ENCODE measurements at places on chromosomes 16 and 17.
A peak's percentile ranks its signal among the peaks of the same experiment; 100 is the strongest.

DNA sequence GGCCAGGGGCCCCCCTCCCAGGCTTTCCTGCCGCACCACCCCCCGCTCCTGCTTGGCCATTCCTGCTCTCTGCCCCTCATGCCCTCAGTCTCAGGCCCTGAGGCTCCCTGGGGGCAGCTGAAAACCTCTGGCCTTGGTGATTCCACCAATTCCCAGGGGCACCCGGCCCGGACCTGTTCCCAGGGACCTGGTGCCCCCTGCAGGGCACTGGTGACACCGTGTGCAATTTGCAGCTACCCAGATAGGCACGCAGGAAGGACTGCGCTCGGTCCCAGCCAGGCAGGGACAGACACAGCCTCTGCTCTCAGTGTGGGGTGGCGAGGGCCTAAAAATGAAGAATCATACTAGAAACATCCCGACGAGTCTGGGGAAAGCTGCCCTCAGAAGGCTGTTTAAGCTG lies 13.4 kb downstream of the WFDC1 start:
- DNase-seq = no peak

DNA sequence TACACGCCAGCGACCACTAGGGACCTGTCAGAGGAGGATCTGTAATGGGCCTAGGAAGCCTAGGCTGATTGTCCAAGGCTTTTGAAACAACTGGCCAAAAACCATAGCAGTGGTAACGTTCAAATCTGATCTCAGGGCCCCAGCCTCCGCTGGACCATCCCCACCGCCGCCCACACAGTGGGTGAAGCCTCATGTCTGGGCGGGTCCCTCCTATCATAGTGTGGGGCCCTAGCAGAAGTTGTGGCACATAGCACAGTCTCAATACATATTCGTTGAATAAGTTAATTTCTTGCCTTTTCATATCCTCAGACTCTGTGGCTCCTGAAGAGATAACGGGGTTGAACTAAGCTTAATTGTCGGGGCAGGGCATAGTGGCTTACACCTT lies 818 bp downstream of the DPH1 start:
- DNase-seq = no peak

DNA sequence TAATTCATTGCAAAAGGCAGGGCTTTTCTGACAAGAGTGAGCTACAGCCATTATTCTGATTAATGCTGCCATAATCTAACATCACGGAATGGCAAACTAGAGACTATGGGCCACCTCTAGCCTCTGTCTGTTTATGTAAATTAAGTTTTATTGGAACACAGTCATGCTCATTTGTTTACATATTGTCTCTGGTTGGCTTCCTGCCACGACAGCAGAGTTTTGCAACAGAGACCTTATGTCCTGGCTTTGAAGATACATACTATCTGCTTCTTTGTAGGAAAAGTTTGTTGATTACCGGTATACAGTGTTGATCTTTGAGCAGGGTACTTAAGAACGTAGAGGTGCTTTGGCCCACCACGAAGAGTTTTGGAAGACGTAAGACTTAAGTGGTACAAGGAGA lies 715.9 kb upstream of the RBFOX1 start:
- DNase-seq = no peak

- no peak for DNase-seq
Observed at GRCh38 chr16:81808933-81809480, 29.9 kb downstream of the PLCG2 start.

GRCh38 chr17:55990332-55991006 lies 162.8 kb upstream of the ANKFN1 start:
- DNase-seq = no peak

- no peak for DNase-seq
Observed at GRCh38 chr16:342455-343213, 9.9 kb downstream of the AXIN1 start.

GRCh38 chr16:85573696-85574641 lies 39.2 kb upstream of the GSE1 start:
- no peak for DNase-seq

- DNase-seq = no peak
Observed at GRCh38 chr17:14203388-14203787, 33.3 kb downstream of the CDRT15 start.

- DNase-seq = peak; percentile 24
Observed at GRCh38 chr16:57998486-57998885, 2.0 kb downstream of the ZNF319 start.

DNA sequence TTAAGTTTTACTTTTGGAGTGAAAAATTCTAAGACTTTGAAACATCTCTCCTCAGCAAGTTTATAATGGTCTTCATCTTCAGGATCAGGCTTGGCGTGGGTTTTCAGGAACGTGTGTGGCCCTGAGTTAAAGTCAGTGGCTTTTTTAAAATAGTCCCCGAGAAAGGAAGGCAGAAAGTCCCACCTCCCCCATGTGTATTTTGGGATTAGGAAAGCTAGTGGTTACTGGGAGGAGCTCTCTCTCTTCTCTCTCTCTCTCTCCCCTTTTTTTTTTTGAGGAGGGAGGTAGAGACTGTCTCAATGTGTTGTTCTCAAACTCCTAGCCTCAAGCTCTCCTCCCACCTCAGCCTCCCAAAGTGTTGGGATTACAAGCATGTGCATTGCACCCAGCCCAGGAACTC lies 213.2 kb downstream of the IRX3 start:
- no peak for DNase-seq

- no peak for DNase-seq
Observed at GRCh38 chr16:51864575-51864974, 682.4 kb downstream of the TOX3 start.

DNA sequence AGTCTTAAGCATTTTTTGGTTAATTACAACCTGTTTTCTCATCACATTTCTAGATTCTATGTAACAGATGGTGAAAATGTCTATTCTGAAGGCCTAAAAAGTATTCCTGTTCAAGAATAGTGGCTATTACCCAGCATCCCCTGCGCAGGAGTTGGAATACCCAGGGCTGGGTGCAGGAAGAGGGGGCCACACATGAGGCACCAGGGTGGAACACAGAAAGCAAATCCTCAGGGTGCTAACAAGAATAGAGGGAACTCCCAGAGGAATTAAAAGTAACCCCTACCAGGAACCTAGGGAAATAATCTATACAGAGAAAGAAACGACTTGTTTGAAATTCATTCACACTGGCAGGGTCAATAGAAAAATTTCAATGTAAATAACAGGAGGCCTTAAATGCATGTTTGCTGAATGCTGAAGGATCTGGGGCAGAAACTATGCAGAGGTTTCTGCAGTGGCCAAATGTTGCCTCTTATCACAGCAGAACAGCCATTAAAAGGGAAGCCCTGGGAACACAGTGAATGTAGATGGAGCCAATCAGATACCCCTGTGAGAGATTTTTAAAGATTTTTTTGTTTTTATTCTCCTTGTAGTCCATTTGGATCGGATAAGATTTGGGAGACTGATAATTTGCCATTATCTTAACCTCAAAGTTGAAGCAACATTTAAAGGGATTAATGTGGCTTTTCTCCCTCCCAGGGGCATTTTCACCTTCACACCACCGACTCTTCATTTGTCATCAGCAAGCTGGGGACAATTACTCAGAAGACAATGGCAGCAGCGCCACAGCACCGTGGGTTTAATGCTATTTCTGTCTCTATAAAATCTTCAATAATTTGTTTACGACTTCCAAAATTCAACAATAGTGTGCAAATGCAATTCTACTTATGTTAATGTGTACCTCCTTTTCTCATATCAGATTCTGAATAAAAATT lies 196.0 kb upstream of the PSMD7 start:
- no peak for DNase-seq

DNA sequence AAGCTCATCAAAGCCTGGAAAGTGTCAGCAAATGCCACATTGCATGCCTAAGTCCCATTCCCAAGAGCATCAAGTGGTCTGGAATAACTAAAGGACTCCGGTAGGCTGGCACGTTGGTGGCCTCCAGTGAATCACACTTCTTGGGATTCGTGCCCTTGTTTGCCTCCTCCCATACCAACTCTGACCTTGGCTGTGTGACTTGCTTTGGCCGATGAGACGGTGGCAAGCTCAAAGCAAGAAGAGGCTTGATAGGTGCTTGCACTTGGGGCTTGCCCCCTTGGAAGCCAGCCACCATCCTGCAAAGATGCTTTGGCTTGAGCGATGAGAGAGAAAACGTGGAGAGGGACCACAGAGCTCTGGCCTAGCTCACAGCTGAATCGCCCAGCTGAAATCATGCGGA lies 313.1 kb upstream of the ZFHX3 start:
- no peak for DNase-seq

DNA sequence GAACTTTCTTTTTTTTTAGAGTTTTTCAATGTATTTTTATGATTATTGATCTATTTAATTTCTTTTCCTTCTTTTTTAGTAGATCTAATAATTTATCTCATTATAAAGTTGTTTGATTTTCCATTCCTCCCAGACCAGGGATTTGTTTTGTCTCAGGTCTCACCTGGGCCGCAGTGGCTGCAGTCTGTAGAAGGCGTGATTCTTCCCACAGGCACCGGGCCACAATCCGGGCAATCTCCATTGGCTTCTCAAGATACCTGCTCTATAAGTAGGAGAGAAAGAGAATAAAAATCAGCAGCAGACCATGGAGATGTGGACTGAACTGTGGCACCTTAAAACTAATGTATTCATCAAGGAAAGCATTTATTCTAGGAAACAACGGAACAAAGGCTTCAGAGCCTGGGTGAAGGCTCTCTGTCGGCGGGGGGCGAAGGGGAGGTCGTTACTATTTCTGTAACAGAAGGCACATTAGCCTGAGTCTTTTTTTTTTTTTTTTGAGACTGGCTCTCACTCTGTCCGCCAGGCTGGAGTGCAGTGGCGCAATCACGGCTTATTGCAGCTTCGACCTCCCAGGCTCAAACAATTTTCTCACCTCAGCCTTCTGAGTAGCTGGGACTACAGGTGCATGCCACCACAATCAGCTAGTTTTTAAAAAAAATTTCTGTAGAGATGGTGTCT lies 42.7 kb downstream of the STAT3 start:
- DNase-seq = no peak

- DNase-seq = no peak
Observed at GRCh38 chr17:31062346-31062745, 32.4 kb upstream of the NF1 start.

- DNase-seq = no peak
Observed at GRCh38 chr17:19318611-19319010, 43.9 kb downstream of the B9D1 start.

- no peak for DNase-seq
Observed at GRCh38 chr16:13084331-13084730, 182.9 kb downstream of the SHISA9 start.

DNA sequence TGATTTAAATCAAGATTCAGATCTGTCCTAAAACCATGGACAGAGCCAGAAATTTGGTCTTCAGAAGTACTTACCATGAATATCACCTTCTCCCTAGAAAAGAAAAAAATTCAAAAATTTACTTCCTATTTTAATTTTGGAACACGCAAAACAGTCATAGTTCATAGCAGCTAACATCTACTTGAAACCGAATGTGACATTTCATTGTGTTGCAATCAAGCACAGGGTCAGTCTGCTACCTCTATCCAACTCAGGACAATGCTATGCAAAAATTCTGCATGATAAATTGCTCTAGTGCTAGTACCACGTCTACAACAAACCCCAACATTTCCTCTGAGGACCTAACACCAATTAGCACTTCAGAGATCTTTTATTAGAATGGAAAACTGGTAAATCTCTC lies 7.7 kb downstream of the JPT1 start:
- DNase-seq = no peak

GRCh38 chr17:40564883-40565768 lies at the start of gene CCR7:
Gene CCR7 (minus strand): TSS chr17:40565472. CDS start chr17:40565409, 63 bp downstream.
- peak; percentile 63 for DNase-seq

DNA sequence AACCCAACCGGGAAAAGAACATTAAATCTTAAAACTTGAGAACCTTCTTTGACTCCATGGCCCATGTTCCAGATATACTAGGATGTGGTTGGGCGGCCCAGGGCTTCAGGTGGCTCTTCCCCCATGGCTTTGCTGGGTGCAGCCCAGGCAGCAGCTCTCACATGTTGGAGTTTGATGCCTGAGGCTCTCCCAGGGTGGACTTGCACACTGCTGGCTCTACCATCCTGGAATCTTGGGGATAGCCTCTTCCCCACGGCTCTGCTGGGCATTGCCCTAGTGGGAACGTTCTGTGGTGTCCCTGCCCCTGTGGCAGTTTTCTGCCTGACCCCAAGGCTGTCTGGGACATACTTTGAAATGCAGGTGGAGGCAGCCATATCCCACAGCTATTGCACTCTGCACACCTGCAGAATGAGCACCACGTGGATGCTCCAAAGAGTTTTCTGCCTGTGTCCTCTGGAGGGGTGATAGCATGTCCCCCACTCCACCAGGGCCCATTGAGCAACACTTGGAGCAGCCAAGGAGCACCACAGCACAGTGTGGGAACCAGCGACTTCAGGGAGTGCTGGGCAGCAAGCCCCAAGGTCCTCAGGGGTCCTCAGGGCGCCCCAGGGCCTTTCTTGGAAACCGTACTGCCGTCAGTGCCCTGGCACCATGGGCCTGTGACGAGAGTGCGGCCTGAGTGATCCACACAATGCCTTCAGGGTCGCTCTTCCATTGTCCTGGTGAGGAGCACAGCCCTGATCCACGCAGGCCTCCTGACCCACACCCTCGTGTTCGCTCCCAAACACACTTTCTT lies 70.8 kb downstream of the GOSR1 start:
- DNase-seq = no peak

- DNase-seq = no peak
Observed at GRCh38 chr17:6501359-6501758, 55.0 kb downstream of the PITPNM3 start.

DNA sequence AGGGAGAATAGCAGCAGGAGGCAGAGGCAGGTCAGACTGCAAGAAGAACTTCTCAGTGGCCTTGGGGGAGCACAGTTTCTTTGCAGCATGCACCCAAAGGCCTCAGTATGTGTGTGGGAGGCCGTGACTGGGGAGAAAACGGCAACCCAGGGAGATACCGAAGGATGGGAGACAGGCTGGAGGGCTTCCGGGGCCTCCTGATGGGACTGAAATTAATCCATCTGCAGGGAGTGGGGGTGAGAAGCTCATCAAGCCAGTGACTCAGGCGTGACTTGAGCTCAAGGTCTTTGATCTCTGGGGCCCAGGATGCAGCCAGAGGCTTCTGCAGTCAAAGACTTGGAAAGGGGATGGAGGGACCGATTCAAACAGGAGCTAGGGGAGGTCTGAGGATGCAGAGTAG lies 5.1 kb upstream of the C17orf113 start:
- no peak for DNase-seq

GRCh38 chr17:21041741-21042457 lies 912 bp downstream of the USP22 start:
- peak; percentile 51 for DNase-seq

GRCh38 chr16:83681381-83681956 lies 126.3 kb upstream of the HSBP1 start:
- no peak for DNase-seq

GRCh38 chr17:28760601-28761562 lies 17.1 kb downstream of the TRAF4 start:
- no peak for DNase-seq

DNA sequence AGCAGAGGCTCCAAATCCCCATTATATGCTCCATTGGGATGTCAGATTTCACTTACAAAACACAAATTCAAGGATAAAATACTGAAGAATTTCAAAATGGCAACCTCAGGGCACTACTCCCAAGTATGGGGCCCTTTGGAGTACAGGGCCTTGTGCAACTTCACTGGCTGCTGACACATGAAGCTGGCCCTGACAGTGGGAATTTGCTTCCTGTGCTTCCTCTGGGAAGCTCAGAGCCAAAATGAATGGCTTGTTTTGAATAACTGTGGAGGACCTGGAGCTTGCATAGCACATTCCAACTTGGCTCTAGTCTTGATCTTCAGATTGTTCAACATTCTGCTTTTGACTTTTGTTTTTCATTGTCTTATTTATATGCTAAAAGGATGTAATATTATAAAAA lies 52.3 kb upstream of the HNF1B start:
- DNase-seq = no peak

GRCh38 chr16:87742781-87743490 lies 22.9 kb downstream of the KLHDC4 start:
- DNase-seq = no peak

Data from stimulated activated CD4-positive, alpha-beta T cell treated with anti-CD3 and anti-CD28 coated beads, Interleukin-1b, Interleukin-23, amount 100 ng/mL, for 4 hours (primary cell).